ENCODE measurements at places on chromosomes 1 and 21. TPM values are rescaled to one million over a fixed set of nuclear protein-coding genes. Genes with fewer than 3 reads are reported as not detected.

DNA sequence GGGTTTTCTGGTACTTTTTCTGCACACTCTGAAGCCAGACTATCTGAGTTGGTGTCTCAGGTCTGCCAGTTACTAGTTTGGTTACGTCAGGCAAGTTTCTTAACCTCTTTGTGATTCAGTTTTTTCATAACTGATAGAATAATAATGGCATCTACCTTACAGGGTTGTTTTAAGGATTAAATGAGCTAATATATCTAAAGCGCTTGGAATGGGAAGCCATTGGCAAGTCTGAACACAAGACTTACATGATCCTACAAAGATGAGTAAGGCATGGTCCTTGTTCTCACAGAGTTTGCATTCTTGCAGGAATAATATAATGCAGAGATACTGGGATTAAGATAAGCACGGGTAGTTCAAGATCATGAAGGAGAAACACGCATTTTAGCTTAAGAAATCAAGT is 9.2 kb upstream of the DENND2D start:
- H3K4me1 ChIP-seq = peaks cover 59% of the 10 kb centered on the region
- H3K27ac ChIP-seq = no peak overlapping the region
- no peak for DNase-seq
- H3K36me3 ChIP-seq = peaks cover 4% of the 10 kb centered on the region

SLC6A17 gene
- 0.05 TPM for total RNA-seq

DNA sequence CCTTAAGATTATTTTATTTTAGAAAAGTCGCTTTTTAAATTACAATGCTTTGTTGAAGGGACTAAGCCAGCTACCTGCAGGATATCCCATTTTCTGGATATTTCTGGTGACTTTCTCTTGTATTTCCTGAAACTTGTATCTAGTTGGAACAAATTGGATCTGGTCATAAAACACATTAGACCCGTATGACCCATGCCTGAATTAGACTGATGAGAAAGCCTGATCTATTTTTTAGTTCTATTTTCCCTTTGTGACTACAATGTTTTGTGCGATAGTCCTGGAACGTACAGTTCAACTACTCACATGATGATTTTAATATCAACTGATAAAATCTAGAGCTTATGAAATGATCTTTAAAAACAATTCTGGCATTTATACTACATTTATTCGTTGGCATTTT is 151.8 kb downstream of the RHOU start:
- H3K36me3 ChIP-seq = peaks cover 2% of the 10 kb centered on the region
- H3K27ac ChIP-seq = no peak overlapping the region
- peaks cover 24% of the 10 kb centered on the region for H3K4me1 ChIP-seq
- no peak for DNase-seq
- peaks cover 13% of the 10 kb centered on the region for H3K27me3 ChIP-seq
- no peak overlapping the region for H3K4me3 ChIP-seq

DNA sequence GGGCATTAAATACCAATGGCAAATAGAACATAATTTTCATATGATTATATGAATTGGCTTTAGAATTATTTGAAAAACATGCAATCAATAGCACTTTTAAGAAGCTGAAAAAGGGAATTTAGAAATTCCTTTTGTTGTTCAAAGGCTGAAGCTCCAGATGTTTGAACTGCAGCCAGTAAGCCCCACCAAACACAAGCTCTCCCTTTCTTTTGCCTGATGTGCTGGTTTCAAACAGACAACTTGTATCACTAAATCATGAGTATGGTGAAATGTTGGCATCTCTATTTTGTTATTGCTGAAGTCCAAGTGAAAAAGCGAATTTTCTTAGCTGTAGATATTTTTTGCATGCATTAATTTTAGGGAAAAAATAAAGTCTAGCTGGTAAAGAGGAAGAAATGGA is 27.5 kb upstream of the NCAM2 start:
- H3K36me3 ChIP-seq = no peaks in the 10 kb centered on the region
- H3K4me1 ChIP-seq = no peaks in the 10 kb centered on the region

GRCh38 chr21:21734088-21734487 is 735.9 kb downstream of the NCAM2 start:
- no peaks in the 10 kb centered on the region for H3K27me3 ChIP-seq
- H3K4me3 ChIP-seq = no peak overlapping the region
- no peaks in the 10 kb centered on the region for H3K36me3 ChIP-seq
- no peak overlapping the region for H3K27ac ChIP-seq
- no peaks in the 10 kb centered on the region for H3K4me1 ChIP-seq

APH1A gene
- 102 TPM for total RNA-seq

- H3K27me3 ChIP-seq = no peaks in the 10 kb centered on the region
- peak overlapping the region; percentile 31 for H3K27ac ChIP-seq
- DNase-seq = no peak
- H3K36me3 ChIP-seq = peaks cover 7% of the 10 kb centered on the region
These were observed 17.4 kb downstream of the PIK3C2B start for GRCh38 chr1:204477036-204477740.

- no peak for DNase-seq
- H3K36me3 ChIP-seq = peaks cover 33% of the 10 kb centered on the region
- H3K4me3 ChIP-seq = no peak overlapping the region
- H3K4me1 ChIP-seq = no peaks in the 10 kb centered on the region
These were observed 11.7 kb upstream of the SLFNL1 start for GRCh38 chr1:41033272-41033671.

SLC30A1 gene
- total RNA-seq = 10.6 TPM

CFHR4 gene
- total RNA-seq = not detected

- no peak overlapping the region for H3K4me3 ChIP-seq
- DNase-seq = no peak
- H3K27ac ChIP-seq = no peak overlapping the region
- no peaks in the 10 kb centered on the region for H3K27me3 ChIP-seq
- H3K36me3 ChIP-seq = no peaks in the 10 kb centered on the region
These were observed 277.6 kb downstream of the DSCAM start for GRCh38 chr21:40569357-40569756.

- H3K27ac ChIP-seq = no peak overlapping the region
- no peaks in the 10 kb centered on the region for H3K27me3 ChIP-seq
- H3K36me3 ChIP-seq = no peaks in the 10 kb centered on the region
These were observed 22.7 kb downstream of the PRSS38 start for GRCh38 chr1:227838181-227838580.

LCE1F gene
- total RNA-seq = not detected

GRCh38 chr1:30732277-30732996 is 9.1 kb upstream of the MATN1 start:
- no peaks in the 10 kb centered on the region for H3K27me3 ChIP-seq
- H3K27ac ChIP-seq = peak overlapping the region; percentile 59
- no peak for DNase-seq
- no peak overlapping the region for H3K4me3 ChIP-seq

DNA sequence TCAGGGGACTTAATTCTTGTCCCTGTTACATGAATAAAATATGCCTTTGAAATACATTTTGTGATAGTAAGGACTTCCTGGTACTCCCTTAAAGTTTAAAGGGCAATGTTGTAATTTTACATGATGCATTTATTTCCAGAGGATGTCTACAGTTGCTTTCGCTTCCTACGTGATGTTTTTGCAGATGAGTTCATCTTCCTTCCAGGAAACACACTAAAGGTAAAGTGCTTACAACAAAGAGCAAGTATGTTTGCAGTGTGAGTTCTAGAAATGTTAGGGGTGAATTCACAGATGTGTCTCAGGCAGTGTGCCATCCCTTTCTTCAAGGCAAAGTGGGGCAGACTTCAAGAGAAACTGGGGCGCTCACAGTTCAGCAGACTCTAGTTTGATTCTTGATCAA is 31.2 kb downstream of the GNPAT start:
- peaks cover 56% of the 10 kb centered on the region for H3K36me3 ChIP-seq
- peak overlapping the region; percentile 80 for H3K4me3 ChIP-seq
- no peaks in the 10 kb centered on the region for H3K27me3 ChIP-seq
- DNase-seq = peak; percentile 27

GRCh38 chr1:1157426-1157913 is 16.2 kb upstream of the TTLL10 start:
- H3K4me1 ChIP-seq = peaks cover 5% of the 10 kb centered on the region
- peaks cover 6% of the 10 kb centered on the region for H3K36me3 ChIP-seq
- H3K27me3 ChIP-seq = no peaks in the 10 kb centered on the region
- H3K4me3 ChIP-seq = peak overlapping the region; percentile 71
- H3K27ac ChIP-seq = peak overlapping the region; percentile 67
- peak; percentile 59 for DNase-seq

GRCh38 chr1:212514782-212515181 is 82.1 kb downstream of the NENF start:
- H3K27ac ChIP-seq = no peak overlapping the region
- DNase-seq = no peak
- H3K27me3 ChIP-seq = peaks cover 54% of the 10 kb centered on the region
- H3K36me3 ChIP-seq = no peaks in the 10 kb centered on the region
- H3K4me1 ChIP-seq = no peaks in the 10 kb centered on the region

DNA sequence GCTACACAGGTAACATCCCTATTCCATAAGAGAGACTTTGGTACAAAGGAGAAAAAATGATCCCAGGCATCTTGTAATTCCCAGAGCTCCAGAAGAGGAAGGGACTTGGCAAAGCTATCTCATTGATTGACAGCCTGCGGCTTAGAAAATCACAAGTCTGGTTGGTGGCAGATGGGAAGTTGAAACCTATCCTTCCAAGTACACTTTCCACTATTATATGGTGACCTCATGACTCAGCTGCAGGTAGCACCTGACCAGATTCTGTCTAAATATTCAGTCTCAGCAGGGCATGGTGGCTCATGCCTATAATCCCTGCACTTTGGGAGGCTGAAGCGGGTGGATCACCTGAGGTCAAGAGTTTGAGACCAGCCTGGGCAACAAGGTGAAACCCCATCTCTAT is 89.9 kb downstream of the TIAM1 start:
- peaks cover 12% of the 10 kb centered on the region for H3K4me1 ChIP-seq

GRCh38 chr1:117636637-117637425 is 31.0 kb downstream of the TENT5C start:
- H3K27ac ChIP-seq = no peak overlapping the region
- H3K36me3 ChIP-seq = peaks cover 2% of the 10 kb centered on the region
- H3K27me3 ChIP-seq = peaks cover 26% of the 10 kb centered on the region
- no peak overlapping the region for H3K4me3 ChIP-seq
- H3K4me1 ChIP-seq = peaks cover 12% of the 10 kb centered on the region

- no peak overlapping the region for H3K27ac ChIP-seq
- H3K4me1 ChIP-seq = peaks cover 5% of the 10 kb centered on the region
- H3K36me3 ChIP-seq = peaks cover 6% of the 10 kb centered on the region
- no peak overlapping the region for H3K4me3 ChIP-seq
- no peak for DNase-seq
- no peaks in the 10 kb centered on the region for H3K27me3 ChIP-seq
These were observed 65.6 kb downstream of the PCBP3 start for GRCh38 chr21:45709173-45709572.

DNA sequence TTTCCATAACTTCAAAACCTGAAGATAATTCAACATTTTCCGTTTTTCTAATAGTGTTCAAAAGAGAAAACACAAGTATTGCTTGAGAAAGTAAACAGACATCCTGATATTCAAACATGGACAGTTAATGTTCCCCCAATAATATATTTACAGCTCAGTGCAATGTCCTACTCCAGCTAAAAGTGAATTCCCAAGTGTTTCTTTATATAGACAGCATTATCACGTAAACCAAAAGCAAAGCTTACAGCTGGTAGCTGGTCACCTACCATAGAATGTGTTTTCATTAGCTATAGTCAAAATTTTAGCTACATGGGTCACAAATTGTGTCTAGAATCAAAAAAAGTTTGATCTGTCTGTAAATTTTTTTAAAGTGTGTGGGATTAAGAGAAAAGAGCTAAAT is 34.9 kb downstream of the WLS start:
- no peak overlapping the region for H3K4me3 ChIP-seq
- H3K4me1 ChIP-seq = no peaks in the 10 kb centered on the region
- no peak overlapping the region for H3K27ac ChIP-seq
- no peak for DNase-seq

GRCh38 chr1:206465951-206466350 is 4.3 kb upstream of the IKBKE start:
- H3K27me3 ChIP-seq = no peaks in the 10 kb centered on the region
- H3K27ac ChIP-seq = peak overlapping the region; percentile 70
- no peak for DNase-seq
- H3K4me3 ChIP-seq = peak overlapping the region; percentile 61
- H3K4me1 ChIP-seq = peaks cover 83% of the 10 kb centered on the region

DNA sequence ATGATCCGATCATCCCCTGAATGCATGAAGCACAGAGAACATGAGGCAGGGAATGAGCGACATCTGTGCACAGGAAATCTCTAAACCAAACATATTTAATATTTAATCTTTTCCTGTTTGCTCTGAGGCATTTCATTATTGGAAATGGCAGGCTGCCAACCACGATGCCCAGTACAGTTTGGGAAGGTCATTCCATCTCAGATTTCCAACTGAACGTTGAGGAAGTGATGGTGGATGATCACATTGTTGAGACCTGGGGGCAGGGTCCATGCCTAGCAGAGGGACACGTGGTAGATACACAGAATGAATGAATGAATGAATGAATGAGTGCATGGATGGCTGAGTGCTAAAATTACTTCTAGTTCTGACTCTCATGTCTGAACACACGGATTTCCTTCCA is 15.9 kb upstream of the FASLG start:
- no peak for DNase-seq
- peaks cover 5% of the 10 kb centered on the region for H3K27me3 ChIP-seq
- peaks cover 97% of the 10 kb centered on the region for H3K4me1 ChIP-seq
- no peaks in the 10 kb centered on the region for H3K36me3 ChIP-seq
- H3K4me3 ChIP-seq = no peak overlapping the region

ZNF683 gene
- not detected for total RNA-seq

ADAMTSL4 gene
- 1.3 TPM for total RNA-seq

BGLAP gene
- 1.8 TPM for total RNA-seq

DNA sequence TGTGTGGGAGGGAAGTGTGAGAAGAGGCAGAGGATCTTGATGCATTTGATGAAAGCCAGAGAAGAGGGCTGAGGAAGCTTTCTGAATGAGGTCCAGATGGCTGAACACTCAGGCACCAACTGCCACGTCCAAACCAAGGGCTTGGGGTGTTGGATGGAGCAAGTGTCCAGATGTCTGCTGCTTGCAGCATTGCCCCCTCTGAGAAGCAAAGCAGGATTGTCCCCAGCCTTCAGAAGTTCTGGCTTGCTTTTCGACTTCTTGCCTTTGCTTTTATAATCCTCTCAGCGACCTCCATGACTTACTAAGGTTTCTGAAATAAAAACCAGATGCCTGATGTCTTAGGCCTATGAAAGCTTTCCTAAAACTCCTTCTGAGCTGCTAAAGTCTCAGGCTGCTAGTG is 182.5 kb downstream of the HUNK start:
- H3K4me1 ChIP-seq = no peaks in the 10 kb centered on the region
- H3K4me3 ChIP-seq = no peak overlapping the region
- DNase-seq = no peak
- no peaks in the 10 kb centered on the region for H3K27me3 ChIP-seq

GRCh38 chr21:19609611-19610010 is 1206.0 kb upstream of the TMPRSS15 start:
- H3K27me3 ChIP-seq = no peaks in the 10 kb centered on the region
- no peak overlapping the region for H3K4me3 ChIP-seq
- H3K27ac ChIP-seq = no peak overlapping the region
- no peaks in the 10 kb centered on the region for H3K36me3 ChIP-seq
- H3K4me1 ChIP-seq = no peaks in the 10 kb centered on the region
